ENCODE measurements at places on chromosomes 3 and 15. TPM values are rescaled to one million over a fixed set of nuclear protein-coding genes. Genes with fewer than 3 reads are reported as not detected.

GRCh38 chr3:57078635-57079473, 18.4 kb downstream of the SPATA12 start:
- H3K4me3 ChIP-seq: peak overlapping the region; percentile 78
- peaks cover 10% of the 10 kb centered on the region for H3K4me1 ChIP-seq
- H3K27ac ChIP-seq: no peak overlapping the region
- no peaks in the 10 kb centered on the region for H3K27me3 ChIP-seq
- H3K36me3 ChIP-seq: no peaks in the 10 kb centered on the region
- DNase-seq: no peak

DNA sequence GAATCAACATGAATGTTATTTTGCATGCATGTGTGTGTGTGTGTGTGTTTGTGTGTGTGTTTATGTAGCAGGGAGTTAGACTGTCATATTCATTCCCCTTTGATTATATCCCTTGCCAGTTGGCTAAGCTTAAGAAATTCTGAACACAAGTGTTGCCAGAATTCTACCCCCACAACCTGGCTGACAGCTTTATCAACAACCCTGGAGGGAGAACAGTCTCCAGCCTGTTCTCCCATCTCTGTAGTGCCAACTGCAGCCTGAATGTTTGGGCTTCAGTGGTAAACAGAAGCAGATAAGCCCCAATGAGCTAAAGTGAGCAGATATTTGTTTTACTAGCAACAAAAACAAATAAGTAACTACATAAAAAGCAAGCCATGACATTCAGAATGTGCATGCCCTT, 162.6 kb upstream of the ABI3BP start:
- H3K4me3 ChIP-seq: no peak overlapping the region
- DNase-seq: no peak
- no peaks in the 10 kb centered on the region for H3K36me3 ChIP-seq
- no peaks in the 10 kb centered on the region for H3K27me3 ChIP-seq

The SCAANT1 gene
- total RNA-seq: not detected

DNA sequence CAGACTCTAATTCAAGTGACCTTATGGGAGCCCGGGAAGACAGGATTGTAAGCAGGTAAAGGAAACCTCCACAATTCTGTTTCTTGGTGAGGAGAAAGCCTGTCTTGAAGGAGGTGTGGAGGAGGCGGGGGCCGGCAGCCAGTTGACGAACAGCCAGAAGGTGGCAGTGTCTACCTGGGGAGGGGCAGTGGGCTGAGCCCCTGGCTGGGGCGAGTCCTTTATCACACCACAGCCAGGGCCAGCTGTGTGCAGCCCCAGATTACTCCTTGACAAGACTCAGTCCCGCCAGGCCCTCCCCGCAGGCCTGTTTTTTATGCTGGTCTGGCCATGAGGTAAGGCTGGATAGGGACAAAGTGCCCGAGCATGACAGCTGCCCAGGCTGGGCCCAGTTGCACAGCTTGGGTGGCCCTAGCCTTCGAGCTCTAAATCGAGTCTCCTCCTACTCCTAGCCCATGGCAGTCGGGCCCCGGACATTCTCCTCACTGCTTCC, 40.9 kb upstream of the IDH2 start:
- H3K4me1 ChIP-seq: peaks cover 6% of the 10 kb centered on the region
- no peaks in the 10 kb centered on the region for H3K36me3 ChIP-seq
- H3K27me3 ChIP-seq: no peaks in the 10 kb centered on the region
- no peak overlapping the region for H3K4me3 ChIP-seq
- no peak overlapping the region for H3K27ac ChIP-seq
- DNase-seq: peak; percentile 14

DNA sequence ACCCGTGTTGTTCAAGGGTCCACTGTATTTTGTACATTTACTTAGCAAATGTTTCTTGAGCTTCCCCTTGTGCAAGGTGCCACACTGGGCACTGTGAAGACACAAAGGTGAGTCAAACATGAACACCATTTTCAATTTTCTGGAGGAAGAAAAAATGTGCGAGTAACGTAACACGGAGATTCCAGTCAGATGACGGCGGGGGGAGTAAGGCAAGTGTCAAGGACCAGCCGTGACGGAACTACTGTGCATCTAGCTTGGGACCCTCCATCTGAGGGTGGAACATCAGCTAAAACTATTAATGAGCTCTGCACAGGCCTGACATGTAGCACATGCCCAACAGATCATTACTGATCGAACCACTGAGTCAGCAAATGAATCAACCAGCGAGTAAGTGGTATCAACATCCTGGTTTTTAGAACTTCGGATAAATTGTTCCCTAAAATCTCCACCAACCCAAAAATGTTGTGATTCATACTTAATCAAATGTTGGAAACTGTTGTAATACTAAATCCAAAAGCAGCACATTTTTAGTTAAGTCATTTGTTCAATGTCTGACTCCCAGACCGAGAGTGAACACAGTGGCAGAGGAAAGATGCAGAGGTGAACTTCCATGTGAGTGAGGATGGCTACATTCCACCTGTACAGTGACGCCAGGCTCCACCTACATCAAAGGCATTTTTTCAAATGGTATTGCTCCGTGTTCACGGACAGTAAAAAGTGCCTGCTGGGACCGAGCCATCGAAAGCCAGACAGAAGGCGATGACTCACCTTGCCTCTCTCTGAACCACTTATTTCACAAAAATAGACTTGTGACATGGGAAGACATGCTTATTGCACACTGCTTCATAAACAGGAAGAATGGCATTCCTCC, 172.2 kb downstream of the ATP10A start:
- peak overlapping the region; percentile 57 for H3K27ac ChIP-seq
- H3K36me3 ChIP-seq: peaks cover 4% of the 10 kb centered on the region
- no peaks in the 10 kb centered on the region for H3K27me3 ChIP-seq
- H3K4me3 ChIP-seq: peak overlapping the region; percentile 13

The EOMES gene
- total RNA-seq: not detected

DNA sequence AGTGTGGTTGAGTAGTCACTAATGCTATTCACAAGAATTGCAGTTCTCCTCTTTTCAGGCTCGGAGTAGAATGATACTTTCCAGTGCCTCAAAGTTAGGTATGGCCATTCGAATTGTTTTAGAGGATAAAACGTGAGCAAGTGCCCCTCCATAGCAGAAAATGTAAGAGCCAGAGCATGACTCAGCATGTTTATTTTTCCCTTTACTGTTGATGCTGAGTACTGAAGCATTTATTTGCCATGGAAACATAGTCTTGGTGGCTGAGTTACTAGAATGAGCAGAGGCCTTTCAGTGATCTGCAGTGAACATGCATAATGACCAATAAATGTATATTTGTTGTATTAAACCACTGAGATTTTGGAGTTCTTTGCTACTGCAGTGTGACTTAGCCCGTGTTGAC, 540.6 kb downstream of the NLGN1 start:
- DNase-seq: peak; percentile 67
- peaks cover 6% of the 10 kb centered on the region for H3K4me1 ChIP-seq
- no peak overlapping the region for H3K27ac ChIP-seq
- H3K4me3 ChIP-seq: no peak overlapping the region
- H3K27me3 ChIP-seq: no peaks in the 10 kb centered on the region
- no peaks in the 10 kb centered on the region for H3K36me3 ChIP-seq

DNA sequence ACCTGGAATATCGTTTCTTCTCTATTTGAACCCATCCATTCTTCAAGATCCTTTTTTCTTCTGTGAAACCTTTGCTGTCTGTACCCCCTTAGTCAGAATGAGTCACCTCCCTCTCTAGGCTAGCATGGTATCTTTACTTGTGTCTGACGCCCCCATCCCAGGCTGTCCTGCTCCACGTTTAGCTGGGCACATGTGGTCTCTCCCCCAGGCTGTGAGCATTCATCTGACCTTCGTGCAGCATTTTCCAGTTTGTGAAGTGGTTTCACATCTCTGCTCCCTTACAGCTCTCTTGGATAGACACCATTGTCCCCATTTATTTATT, 14.3 kb upstream of the TLE3 start:
- no peak overlapping the region for H3K27ac ChIP-seq
- H3K4me3 ChIP-seq: no peak overlapping the region
- peak; percentile 61 for DNase-seq
- no peaks in the 10 kb centered on the region for H3K36me3 ChIP-seq
- H3K4me1 ChIP-seq: peaks cover 13% of the 10 kb centered on the region

The EIF4E3 gene
- total RNA-seq: 3.5 TPM

The RHCG gene
- total RNA-seq: not detected

The MUC20 gene
- 0.41 TPM for total RNA-seq

DNA sequence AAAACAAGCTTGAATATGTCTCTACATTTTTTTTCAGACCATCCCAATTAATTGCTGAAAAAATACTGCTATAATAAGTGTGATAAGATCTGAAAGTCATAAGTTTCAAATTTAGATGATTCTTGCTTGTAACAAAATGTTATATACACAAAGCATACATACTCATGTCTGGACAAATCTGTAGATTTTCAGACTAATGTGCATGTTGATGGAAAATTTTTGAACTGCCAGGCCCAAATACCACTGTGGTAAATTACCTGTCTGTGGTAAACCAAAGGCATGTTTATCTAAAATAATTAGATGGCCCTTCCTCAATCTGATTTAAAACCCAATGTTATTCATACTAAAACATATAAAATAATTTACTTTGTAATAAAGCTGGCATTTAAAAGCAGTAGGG, 31.7 kb upstream of the CLDN16 start:
- H3K27ac ChIP-seq: no peak overlapping the region
- no peaks in the 10 kb centered on the region for H3K36me3 ChIP-seq
- H3K4me3 ChIP-seq: no peak overlapping the region
- no peaks in the 10 kb centered on the region for H3K27me3 ChIP-seq
- H3K4me1 ChIP-seq: no peaks in the 10 kb centered on the region
- DNase-seq: peak; percentile 19

GRCh38 chr3:45210308-45211041, 15.6 kb downstream of the TMEM158 start:
- H3K4me1 ChIP-seq: peaks cover 4% of the 10 kb centered on the region
- H3K36me3 ChIP-seq: no peaks in the 10 kb centered on the region
- no peak overlapping the region for H3K27ac ChIP-seq
- no peaks in the 10 kb centered on the region for H3K27me3 ChIP-seq
- H3K4me3 ChIP-seq: no peak overlapping the region
- peak; percentile 67 for DNase-seq

DNA sequence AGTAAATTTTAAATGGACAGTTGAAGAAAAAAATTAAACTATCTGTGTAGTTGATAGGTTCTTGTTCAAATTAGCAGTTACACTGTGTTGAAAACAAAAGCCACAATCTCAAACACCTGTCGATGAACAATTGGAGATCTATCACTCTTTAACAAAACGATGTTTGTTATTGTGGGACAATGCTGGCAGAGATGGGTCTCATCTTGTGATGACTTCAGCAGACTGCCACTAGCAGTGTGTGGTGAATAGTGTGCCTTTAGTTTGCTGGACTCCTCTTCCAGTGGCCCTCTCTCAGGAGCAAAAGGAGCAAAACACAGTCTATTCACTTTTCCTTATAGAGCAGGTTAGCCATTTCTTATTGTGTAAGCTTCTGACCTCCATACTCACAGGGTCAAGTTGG, 14.7 kb upstream of the TRIM59 start:
- no peaks in the 10 kb centered on the region for H3K4me1 ChIP-seq
- no peak overlapping the region for H3K27ac ChIP-seq
- DNase-seq: no peak
- H3K36me3 ChIP-seq: no peaks in the 10 kb centered on the region
- no peak overlapping the region for H3K4me3 ChIP-seq

The HRG gene
- not detected for total RNA-seq

GRCh38 chr3:65758876-65759598, 279.7 kb downstream of the MAGI1 start:
- no peak for DNase-seq
- H3K4me3 ChIP-seq: no peak overlapping the region

GRCh38 chr3:122875547-122876127, 80.8 kb downstream of the SLC49A4 start:
- no peak for DNase-seq
- H3K36me3 ChIP-seq: no peaks in the 10 kb centered on the region
- no peak overlapping the region for H3K4me3 ChIP-seq
- H3K4me1 ChIP-seq: no peaks in the 10 kb centered on the region

DNA sequence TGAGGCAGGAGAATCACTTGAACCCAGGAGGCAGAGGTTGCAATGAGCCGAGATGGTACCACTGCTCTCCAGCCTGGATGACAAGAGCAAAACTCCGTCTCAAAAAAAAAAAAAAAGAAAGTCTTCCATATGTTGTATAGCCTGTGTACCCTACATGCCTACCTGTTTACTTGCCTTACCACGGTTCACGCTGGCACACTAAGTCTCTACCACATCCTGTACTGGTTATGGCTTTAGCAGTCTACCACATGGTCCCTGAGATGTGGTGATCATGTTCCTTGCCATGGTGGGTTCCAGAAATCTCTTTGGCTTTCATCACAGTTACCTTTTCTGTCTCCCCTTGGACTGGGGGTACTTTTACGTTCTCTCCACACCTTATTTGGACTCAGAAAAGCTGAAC, 63.8 kb upstream of the TBC1D5 start:
- H3K4me3 ChIP-seq: no peak overlapping the region
- no peak for DNase-seq
- H3K27ac ChIP-seq: no peak overlapping the region
- H3K4me1 ChIP-seq: peaks cover 10% of the 10 kb centered on the region
- no peaks in the 10 kb centered on the region for H3K27me3 ChIP-seq

The TUBGCP4 gene
- total RNA-seq: 10.3 TPM

DNA sequence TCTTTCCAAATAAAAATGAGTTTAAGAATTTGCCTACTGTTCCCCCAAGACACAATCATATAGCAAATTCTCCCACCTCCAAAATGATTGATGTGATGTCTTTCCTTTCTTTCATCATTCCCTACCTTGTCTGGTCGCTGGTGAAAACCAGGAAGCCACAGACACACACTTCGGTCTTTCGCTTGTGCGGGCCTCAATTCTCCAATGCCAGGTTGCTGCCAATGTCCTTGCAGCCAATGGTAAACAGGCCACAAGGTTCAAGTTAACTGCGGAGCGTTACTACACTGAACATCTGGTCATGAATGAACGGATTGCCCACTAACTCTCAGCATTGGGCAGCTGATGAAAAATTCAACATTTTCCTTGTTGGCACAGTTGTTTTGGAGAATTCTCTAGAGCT, 192.2 kb downstream of the FOXP1 start:
- no peak for DNase-seq
- no peaks in the 10 kb centered on the region for H3K27me3 ChIP-seq
- H3K4me3 ChIP-seq: no peak overlapping the region
- no peaks in the 10 kb centered on the region for H3K36me3 ChIP-seq

DNA sequence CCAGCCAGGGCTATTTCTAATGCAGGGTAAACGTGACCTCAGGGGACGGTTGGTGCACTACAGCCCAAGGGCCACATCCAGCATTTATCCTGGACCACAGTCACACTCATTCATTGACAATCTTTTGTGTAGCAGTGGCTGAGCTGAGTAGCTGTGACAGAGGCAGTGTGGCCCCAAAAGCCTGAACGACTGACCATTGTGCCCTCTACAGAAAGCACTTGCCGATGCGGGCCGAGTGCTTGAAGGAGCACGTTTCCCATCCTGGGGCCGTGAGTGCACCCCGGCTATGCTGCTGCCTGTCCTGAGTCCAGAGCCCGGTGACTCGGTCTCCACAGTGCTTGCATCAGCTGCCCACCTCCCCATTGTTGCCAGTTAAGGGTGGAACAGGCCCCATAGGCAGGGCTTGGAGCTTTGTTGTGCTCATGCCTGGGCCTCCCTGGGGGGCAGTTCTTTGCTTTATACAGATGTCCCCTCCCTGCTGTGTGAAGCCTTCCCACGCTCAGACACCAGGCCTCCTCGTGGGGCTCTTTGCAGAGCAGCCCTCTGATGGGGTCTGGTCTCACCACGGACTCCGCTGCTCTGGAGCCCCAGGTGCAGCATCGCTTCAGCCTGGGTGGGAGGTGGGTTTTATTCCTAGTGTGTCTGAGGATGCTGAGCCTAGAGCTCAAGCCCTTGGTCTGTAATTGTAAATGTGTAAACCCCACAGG, 13.0 kb upstream of the SNRPA1 start:
- H3K27me3 ChIP-seq: no peaks in the 10 kb centered on the region
- DNase-seq: no peak
- no peak overlapping the region for H3K4me3 ChIP-seq
- no peaks in the 10 kb centered on the region for H3K36me3 ChIP-seq
- H3K4me1 ChIP-seq: no peaks in the 10 kb centered on the region

Data from astrocyte (in vitro differentiated cells and primary cell).